CD4-positive, alpha-beta T cell treated with Interleukin-6 for 4 hours (primary cell): ENCODE measurements at places on chromosomes 16 and 17.

DNA sequence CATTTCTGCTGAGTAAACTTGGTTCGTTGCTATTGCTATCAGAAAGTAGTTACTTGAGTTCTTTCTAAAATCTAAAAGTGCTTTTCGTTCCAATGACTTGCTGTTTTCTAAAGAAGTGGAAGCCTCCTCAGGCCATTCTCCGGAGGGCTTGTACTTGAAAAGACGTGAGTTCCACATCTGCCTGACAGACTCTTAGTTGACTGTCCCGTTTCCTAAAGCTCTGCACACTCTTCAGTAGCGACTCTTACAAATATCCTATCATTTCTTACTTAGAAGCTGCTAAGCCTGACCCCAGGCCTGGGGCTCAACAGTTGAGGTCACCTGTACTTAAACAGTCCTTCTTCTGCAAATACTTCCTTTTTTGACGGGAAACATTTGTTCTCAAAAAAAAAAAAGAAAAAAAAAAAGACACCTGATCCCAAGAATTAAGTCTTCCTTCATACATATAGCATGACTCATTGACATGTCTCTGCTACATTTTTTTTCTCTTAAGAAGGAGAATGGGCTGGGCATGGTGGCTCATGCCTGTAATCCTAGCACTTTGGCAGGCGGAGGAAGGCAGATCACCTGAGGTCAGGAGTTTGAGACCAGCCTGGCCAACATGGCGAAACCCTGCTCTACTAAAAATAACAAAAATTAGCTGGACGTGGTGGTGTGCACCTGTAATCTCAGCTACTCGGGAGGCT is 61.5 kb downstream of the DHRS7C start:
- DNase-seq: no peak

- DNase-seq: no peak
Measured at GRCh38 chr16:82888591-82889001, 261.8 kb downstream of the CDH13 start.

DNA sequence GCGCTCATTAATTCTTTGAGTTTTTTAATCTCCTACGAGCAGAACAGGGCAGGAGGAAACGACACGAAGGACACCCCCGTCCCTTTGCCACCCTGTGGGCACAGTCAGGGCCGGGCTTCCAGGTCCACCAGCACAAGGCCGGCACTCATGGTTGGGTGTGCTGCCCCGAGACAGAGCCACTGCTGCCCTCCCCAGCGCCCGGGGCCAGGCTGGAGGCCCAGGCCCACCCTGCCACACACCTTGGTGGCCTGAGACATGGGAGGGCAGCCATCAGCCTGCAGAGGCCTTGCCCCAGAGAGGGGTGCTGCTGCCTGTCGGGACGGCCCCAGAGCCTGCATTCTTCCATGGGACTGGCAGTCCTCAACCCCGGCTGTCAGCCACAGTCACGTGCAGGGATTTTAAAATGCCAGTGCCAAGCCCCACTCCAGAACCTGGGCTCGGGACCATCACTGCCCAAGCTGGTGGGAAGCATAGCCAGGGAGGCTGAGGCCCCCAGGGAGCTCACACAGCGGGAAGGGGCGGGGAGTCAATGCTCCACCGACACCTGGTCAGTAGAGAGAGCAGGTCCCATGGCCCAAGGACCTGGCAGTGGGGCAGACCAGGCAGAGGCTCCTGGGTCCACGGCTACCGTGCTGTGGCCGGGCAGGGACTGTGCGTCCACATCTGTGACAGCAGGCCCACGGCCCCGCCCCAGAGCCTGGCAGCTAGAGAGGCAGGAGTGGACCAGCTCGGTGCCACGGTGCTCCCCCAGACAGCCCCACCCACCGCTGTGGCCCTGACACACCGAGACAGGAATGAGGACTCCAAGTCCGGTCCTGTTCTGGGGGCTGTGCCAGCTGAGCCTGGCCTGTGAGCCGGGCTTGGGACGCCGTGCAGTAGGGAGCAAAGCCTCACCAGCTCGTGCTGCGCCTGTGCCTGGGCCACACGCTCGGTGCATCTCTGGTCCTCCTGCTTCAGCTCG is 27.5 kb downstream of the CEP131 start:
- no peak for DNase-seq

- no peak for DNase-seq
Measured at GRCh38 chr16:69270831-69271230, 40.3 kb upstream of the VPS4A start.

GRCh38 chr17:5248821-5249479 is 14.3 kb upstream of the SCIMP start:
- DNase-seq: no peak
